Nasal cavity respiratory epithelium epithelial cell of viscerocranial mucosa (primary cell): ENCODE measurements at places on chromosomes 11 and 22. TPM values are rescaled to one million over a fixed set of nuclear protein-coding genes. Genes with fewer than 3 reads are reported as not detected.

CASP1 gene
- total RNA-seq, result 29.7 and 77.0 TPM in 2 replicates

FOSL1 gene
- total RNA-seq, result 20.3 and 27.7 TPM in 2 replicates

VSIG2 gene
- total RNA-seq, result under 0.01 and 1.3 TPM in 2 replicates

OR52N4 gene
- not detected in 2 replicates for total RNA-seq

GRIK4 gene
- total RNA-seq, result not detected in 2 replicates

MPZL2 gene
- 48.2 and 140 TPM in 2 replicates for total RNA-seq

ROBO4 gene
- total RNA-seq, result under 0.01 TPM in 1 of 2 replicates, not detected in the other

CASP5 gene
- total RNA-seq, result 0.50 and 1.0 TPM in 2 replicates
